ENCODE measurements at places on chromosomes 11 and 22.
A peak's percentile ranks its signal among the peaks of the same experiment; 100 is the strongest.

DNA sequence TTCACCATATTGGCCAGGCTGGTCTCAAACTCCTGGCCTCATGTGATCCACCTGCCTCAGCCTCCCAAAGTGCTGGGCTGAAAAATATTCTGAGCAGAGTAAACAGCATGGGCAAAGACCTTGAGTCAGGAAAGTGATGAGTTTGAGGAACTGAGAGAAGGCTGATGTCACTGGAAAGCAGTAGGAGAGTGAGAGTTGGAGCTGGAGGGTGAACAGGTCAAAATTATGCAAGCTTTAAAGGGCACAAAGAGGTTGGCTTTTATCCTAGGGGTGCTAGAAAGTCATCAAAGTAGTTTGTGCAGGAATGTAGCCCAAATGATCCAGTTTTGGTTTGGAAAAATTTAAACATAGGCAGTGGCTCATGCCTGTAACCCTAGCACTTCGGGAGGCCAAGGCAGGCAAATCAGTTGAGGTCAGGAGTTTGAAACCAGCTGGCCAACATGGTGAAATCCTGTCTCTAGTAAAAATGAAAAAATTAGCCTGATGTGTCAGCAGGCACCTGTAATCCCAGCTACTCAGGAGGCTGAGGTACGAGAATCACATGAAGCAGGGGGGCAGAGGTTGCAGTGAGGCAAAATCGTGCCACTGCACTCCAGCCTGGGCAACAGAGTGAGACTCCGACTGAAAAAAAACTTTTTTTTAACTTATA, 44.7 kb upstream of the CXCR5 start:
- DNase-seq = no peak

DNA sequence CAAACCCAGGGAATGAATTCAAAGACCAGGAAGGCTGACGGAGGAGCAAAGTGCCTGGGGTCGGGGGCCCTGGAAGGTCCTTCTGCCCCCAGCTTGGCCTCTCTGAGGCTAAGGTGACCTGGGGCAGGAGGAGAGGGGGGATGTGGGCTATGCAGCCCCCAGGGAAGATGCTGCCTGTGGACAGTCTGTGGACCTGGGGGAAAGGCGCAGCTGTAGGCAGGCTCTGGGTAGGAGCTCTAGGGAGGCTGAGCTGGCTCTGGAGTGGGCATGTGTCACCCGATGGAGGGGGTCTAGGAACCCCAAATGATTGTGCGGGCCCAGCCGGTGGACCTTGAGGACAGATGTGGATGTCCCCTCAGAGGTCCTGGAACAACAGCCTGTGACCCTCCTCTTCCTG, 42.8 kb downstream of the WNT7B start:
- no peak for DNase-seq

DNA sequence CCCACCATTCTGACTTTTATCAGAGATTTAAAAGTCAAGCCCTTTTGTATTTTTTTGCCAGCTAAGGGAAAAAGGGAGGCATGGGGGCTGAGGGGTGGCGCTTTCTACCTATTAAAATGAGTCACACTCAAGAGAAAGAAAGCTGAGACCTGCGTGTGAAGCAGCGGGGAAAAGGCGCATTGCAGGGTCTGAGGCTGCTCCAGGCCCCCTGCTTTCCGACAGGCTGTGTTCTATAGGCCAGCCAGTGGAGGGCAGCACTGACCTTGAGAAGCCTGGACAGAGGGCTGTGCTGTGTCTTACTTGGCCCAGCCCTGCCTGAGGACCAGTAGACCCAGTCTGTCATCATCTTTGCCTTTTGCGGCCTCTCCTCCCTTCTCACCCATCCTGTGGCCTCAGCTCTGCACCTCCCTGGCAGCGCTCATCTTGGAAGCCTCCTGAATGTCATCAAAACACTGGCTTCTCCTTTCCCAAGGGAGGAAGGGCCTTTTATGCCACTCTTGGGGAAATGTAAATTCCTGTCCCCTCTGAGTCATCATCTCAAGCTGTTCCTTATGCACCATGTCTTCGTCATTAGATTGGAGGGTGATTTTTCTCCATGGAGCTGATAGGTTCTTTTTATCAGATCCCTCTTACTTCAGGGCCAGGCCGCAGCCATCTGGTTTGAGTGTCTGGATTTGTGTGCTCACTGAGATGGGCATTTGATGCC, 12.6 kb upstream of the MAPK8IP1 start:
- DNase-seq = no peak

GRCh38 chr11:75625021-75625420, 43.8 kb downstream of the MAP6 start:
- peak; percentile 68 for DNase-seq

- DNase-seq = no peak
These were observed at the start of gene FAM89B for GRCh38 chr11:65572356-65573051. Gene FAM89B (plus strand): TSS chr11:65572538. CDS start chr11:65572670, 132 bp downstream.

- DNase-seq = no peak
These were observed 15.0 kb downstream of the SLC1A2 start for GRCh38 chr11:35404388-35404775.

DNA sequence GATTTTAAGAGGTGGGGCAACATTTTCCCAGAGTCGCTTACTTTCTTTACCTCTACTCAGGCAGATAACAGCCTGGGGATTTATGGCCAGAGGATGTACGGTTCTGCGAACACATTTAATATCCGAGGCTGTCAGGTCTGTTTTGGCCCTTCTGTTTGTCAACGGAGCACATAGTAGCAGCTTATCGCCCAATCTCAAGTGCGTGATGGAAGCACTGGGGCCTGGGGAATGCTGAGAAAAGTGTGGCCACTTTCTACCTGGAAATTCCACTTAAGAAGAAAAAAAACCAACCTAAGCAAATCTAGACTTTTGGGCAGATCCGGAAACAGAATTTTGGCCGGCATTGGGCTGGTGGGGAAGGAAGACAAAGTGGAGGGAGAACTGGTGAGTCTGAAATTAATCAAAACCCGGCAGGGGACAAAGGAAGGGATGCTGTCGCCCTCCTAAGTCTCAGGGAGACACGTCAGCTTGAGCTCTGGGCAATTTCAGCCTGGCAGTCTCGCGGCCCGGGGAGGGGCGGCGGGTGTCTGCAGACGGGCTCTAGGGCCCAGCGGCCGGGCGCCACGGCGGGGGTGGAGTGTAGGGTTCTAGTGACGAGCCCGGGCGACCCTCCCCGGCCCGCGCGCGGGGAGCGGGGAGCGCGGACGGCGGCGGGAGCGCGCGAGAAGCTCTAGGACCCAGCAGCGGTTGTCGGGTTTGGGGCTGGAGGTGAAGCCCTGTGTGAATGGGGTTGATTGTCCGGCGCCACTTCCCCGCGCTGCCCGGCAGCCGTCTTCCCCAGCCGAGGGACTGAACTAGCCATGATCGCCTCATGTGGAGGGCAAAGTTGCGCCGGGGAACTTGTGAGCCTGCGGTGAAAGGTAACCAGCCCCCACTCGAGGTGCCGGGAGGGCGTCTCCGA, at the start of gene AMOTL1:
Gene AMOTL1 (plus strand): TSS at position 656 of the 901 bp plus-strand sequence. CDS start 156 bp downstream, at position 812.
- DNase-seq = no peak

GRCh38 chr11:79129702-79130101, 311.1 kb downstream of the TENM4 start:
- DNase-seq = no peak

GRCh38 chr11:8256271-8257002, 7.2 kb downstream of the LMO1 start:
- no peak for DNase-seq

- DNase-seq = no peak
These were observed 10.1 kb downstream of the MCM5 start for GRCh38 chr22:35409783-35410662.

- DNase-seq = no peak
These were observed 1403.5 kb downstream of the BRD1 start for GRCh38 chr22:48424201-48424627.

GRCh38 chr22:37381489-37381888, 45.8 kb downstream of the ELFN2 start:
- no peak for DNase-seq

GRCh38 chr22:22920910-22921550, 33.4 kb downstream of the IGLL5 start:
- no peak for DNase-seq

GRCh38 chr11:110919241-110919922, 207.1 kb upstream of the ARHGAP20 start:
- DNase-seq = no peak

- no peak for DNase-seq
These were observed 59.0 kb downstream of the OSBP2 start for GRCh38 chr22:30753701-30754100.

DNA sequence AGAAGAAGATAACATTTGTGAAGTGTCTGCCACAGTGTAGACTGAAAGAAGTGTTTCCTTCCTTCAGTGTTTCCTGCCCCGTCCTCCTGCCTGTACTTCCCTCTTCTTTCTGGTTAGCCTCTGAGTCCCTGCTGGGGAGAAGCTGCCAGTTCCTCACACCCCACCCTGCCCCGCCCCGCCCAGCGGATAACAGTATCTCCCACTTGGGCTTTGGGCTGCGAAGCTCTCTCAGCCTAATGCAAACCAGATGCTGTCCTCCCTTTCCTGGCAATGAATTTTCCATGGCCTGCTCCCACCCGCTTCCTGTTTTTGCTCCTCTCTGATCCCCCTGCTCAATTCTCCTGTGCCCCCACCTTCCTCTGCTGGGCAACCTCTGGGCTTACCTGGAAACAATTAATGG, 5.2 kb upstream of the RAB3IL1 start:
- no peak for DNase-seq

DNA sequence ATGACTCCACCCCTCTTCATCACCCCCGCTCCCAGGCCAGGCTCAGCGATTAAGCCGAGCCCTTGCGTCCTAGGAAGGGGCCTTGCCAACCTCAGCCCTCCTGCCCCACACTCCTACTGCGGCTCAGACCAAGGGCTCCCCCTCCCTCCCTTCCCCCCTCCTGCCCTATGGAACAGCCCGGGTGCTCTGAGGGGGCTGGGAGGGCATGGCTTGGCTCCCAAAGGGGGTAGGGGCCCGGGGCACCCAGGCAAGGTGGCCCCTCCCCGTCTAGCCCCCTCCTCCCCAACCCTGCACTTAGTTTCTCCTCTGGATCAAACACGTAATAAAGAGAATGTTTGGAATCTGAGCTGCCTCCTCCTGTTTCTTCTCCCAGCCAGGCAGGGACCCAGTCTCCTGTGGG, 6.3 kb downstream of the RCOR2 start:
- DNase-seq = no peak

DNA sequence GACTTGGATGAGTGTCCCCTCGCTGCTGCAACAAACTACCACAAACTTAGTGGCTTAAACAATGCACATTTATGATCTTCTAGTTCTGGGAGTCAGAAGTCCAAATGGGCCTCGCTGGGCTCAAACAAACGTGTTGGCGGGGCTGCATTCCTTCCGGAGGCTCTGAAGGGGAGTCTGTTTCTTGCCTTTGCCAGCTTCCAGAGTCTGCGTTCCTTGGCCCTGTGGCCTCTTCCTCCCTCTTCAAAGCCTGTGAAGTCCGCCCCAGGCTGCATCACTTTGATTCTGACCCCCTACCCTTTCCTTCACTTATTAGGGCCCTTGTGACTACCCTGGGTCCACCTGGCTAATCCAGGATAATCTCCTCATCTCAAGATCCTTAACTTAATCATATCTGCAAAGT, 80.3 kb upstream of the NECTIN1 start:
- no peak for DNase-seq

DNA sequence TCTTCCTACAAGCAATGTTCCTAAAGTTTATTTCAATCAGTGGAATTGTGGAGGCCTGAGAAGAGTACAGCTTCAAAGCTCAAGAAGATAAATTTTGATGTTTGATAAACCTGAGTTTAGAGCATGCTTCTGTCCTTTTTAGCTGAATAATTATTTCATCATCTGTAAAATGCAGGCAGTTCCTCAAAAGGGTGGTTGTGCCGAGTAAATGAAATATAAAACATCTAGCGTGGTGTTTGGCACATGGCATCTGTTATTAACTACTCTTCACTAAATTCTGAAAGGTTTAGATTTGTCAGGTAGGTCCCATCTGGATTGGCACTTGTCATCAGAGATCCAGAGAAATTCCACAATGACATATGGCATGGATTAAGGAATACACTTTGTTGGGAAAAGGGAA, 155.1 kb downstream of the DDX10 start:
- DNase-seq = no peak

DNA sequence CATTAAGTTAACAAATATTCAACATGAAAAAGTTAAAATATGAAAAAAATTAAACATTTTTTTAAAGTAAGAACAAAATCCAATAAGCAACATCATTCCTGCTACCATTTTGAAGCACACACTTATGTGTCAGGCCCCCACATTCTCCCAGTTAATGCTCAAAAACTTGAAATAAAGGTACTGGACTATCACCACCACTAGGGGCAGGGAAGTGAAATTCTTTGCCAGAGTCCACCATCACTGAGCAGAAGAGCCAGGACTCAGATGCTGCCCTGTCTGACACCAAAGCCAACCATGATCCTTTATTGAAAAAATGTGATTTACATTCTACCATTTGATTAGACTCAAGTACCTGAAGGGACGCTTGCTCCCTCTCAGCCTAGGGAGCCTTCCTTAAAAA, 39.1 kb downstream of the PITPNB start:
- DNase-seq = no peak

GRCh38 chr11:61037441-61038093, 64.7 kb upstream of the CD5 start:
- no peak for DNase-seq

DNA sequence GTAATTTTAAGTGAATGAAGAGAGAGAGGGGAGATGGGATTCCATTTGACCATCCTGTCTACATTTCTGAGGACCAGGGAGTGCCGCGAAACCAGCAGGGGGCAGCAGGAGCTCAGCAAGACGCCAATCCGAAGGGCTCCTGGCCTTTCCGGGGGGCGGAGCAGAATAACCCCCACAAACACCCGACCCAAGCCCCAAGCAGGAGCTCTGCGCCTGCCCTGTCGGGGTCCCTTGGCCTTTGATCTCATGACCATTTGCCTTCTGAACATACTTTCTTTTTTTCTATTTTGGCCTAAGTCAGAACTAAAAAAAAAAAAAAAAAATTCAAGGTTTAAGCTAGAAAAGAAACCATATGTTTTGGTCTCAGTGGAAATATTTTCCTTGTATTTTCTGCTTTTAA, 21.9 kb upstream of the SCN2B start:
- DNase-seq = peak; percentile 5

GRCh38 chr22:31661851-31662667, at the start of gene PISD:
Gene PISD (minus strand): TSS chr22:31662215. CDS start chr22:31662208, 7 bp downstream.
- peak; percentile 69 for DNase-seq

- no peak for DNase-seq
These were observed 934.2 kb upstream of the RAG2 start for GRCh38 chr11:37532271-37532670.

- no peak for DNase-seq
These were observed 569.5 kb downstream of the MN1 start for GRCh38 chr22:27232077-27232476.

DNA sequence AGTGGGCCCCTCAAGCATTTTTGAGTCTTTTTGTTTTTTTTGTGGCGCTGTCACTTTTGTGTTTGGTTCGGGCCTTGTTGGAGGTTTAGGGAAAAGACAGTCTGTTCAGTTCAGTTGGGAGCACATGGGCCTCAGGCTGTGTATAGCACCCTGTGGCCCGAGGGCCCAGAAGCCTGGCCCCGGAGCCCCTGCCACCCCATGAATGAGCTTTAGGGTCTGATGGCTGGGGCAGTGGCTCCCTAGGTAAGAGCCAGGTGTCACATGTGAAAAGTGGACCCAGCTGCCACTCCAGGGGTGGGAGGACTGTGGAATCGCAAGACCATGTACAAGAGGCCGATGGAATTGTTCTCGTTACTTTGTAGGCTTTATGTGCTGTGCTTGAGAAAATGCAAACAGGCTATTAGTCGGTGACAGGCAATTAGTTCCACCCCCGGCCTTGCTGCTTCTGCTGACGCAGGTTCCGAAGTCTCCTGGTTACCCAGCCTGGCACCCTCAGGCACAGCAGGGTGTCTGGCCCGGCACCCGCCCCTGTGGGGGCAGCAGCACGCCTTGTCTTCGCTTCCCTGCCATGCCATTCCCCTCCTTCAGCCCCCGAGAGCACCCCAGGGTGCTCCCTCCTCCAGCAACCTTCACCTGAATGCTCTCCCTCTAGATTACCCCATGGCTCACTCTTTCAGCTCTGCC, 38.2 kb upstream of the PARVG start:
- peak; percentile 17 for DNase-seq

- no peak for DNase-seq
These were observed 8.5 kb downstream of the SIK3 start for GRCh38 chr11:117089685-117090084.

Measured in NCI-H1417 treated with DMSO at 0.1 percent for 48 hours (cell line).